Naive thymus-derived CD8-positive, alpha-beta T cell (primary cell): ENCODE measurements at places on chromosomes 7 and 10. TPM values are rescaled to one million over a fixed set of nuclear protein-coding genes. Genes with fewer than 3 reads are reported as not detected.

MYL10 gene
- total RNA-seq = not detected

LEP gene
- not detected for total RNA-seq

SLC16A12 gene
- not detected for total RNA-seq

WNT16 gene
- 0.21 TPM for total RNA-seq

PLCE1 gene
- total RNA-seq = not detected

NEUROG3 gene
- total RNA-seq = not detected

GJD4 gene
- not detected for total RNA-seq

DNA sequence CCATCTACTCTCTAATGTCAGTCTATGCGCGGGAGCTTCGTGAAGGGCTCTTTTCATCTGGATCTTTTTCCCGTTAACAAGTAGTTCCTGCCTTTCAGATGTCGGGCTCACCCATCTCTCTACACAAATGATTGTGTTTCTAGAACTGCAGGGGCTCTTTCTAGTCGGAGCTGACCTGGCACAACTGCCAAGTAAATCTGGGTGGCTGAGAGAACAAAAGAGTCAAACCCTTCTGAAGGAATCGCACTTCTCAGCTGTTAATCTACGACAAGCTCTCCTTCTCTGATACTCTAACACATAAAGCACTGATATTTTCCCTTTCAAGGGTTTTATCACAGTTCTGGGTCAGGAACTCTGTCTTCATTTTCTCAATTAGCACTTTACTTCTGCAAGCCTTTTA is 144.7 kb downstream of the NRP1 start:
- DNase-seq = no peak

- DNase-seq = no peak
Observed at GRCh38 chr10:122062831-122063674, 74.1 kb downstream of the TACC2 start.

- DNase-seq = no peak
Observed at GRCh38 chr7:55572378-55573233, at the start of gene VOPP1. TSS of gene VOPP1 (minus strand) at chr7:55572502. CDS start at chr7:55572324, 178 bp downstream.

- DNase-seq = no peak
Observed at GRCh38 chr7:138125598-138126111, 49.4 kb downstream of the AKR1D1 start.

GRCh38 chr7:7944619-7945282 is 23.8 kb upstream of the GLCCI1 start:
- no peak for DNase-seq

DNA sequence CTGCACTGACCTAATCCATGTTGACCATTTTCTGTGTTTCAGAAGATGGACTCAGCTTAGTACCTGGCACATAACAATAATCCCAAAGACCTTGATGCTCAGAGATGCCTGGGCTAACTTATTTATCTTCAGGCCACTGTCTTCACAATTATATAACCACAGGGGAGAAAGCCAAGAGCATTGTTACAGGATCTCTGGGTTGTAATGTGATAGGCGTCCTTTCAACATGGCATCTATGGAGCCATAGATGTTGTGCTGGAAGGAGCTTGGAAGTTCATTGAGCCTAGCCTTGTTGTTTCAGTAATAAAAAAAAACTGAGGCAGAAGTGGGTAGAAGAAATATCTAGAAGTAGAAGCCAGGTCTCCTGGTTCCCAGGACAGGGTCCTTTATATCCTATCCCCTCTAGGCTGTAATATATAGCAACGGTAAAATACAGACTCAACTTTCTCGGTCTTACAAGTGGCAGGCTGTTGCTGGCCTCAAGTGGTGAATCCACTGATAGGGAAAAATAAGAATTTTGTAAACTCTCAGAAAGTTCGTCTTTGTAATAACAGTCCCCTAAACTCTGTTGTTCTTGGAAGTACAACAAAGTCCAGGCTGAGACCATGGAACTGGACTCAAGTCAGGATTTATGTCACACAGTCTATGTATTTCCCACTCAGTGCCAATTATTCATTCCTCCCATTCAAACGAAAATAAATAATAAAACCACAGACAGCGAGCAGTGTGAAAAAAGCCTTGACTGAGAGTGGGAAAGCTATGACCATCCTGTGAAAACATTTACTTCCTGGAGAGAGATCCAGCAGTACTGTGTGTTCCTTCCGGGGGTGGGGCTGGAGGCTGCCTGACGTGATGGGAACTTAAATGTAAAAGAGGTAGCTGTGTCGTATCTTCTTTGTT is 277.6 kb downstream of the REEP3 start:
- DNase-seq = no peak

- no peak for DNase-seq
Observed at GRCh38 chr7:100169147-100169850, 882 bp upstream of the GAL3ST4 start.

DNA sequence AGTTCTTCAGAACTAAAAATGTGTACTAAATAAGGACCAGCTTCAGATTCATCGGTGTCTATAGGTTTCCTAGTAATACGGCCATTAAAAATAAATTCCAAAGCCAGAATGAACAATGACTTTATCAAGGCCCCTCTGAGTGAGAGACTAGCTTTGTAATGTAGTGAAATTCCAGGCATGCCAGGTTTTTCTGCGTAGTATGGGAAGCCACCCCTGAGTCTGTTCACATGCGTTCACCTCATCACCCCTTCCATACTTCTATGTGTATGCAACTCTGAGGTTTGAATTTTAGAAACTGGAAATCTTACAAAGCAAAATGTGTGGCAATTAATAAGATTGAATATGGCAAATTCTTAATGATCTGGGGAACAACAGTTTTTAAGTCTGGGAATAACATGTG is 24.5 kb downstream of the RNF32 start:
- no peak for DNase-seq

DNA sequence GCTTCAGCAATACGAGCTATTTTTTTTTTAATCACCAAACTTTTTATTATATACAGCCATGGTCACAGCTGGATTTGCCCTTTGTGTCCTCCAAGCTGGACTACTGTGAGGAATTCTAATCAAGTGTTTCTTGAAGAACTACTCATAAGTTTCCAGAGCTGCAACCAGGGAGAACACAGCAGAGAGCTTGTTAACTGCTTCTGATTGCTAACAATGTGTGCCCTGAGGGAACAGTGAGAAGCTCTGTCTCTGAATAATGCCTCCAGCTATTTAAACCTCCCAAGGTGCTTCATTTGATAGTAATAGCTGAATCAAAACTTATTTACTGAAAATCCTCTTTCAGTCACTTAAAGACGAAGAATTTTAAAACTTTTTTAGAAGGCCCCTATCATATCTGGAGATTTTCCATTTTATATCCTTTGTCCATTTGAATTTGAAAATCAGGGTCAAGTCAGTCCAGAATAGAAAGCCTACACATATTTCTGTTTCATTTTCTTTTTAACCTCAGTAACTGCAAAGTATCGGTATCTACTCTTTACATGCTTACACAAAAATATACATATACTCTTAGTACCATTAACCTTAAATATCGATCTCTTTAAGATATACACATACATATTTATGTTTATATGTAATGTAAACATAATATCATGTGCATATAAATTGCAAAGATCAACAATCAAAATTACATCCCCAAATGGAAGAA is 1024.2 kb downstream of the GRM8 start:
- DNase-seq = no peak

DNA sequence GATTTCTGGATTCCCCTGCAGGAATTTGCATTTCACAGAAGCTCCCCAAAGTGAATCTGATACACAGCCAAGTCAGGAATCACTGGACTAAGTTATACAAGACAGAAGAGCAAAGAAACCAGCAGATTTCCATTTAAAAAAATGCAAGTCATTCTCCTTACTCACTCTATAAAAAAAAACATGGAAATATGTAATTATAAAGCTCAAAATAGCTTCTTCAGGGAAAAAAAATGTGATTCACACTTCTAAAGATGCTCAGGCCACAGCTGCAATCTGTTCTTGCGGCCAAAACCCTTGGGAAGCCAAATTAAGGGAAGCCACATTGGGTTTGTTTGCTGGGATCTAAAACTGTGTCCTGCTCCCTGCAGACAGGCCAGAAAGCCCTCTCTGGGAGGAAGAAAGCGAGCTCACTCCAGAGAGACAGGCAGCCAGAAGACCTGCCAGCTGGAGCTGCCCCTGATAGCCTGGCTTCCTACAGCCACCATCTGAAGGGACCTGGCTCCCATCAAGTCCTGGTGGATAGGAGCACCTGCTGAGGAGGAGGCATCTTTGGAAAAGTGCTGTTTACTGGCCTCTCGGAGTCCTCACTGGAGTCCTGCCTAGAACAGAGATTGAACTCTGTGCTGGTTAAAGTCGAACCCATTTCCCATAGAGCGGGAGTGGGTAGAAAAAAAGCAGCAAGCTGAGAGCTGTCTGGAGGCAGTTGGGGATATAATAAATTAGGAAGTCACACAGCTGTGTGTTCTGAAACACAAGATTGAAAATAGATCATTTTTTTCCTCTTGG is 359.2 kb upstream of the AOAH start:
- no peak for DNase-seq

DNA sequence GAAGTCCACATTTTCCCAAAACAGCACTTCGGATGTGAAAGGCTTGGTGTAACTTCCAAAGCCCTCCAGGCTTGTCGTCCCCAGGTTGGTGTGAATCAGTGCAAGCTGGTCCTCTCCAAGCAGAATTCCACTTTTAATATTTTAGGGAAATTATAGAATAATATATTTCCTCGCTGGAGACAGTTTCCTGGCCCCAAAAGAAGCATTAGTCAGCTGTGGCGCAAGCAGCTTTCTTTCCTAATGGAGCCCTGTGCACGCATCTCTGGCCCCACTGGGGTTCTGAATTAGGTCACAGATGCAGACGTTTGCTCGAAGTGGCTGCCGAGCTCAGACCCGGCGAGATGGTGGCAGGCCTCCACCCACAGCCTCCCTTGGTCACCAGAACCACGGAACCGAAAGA is 33.3 kb upstream of the MNX1 start:
- DNase-seq = no peak

DNA sequence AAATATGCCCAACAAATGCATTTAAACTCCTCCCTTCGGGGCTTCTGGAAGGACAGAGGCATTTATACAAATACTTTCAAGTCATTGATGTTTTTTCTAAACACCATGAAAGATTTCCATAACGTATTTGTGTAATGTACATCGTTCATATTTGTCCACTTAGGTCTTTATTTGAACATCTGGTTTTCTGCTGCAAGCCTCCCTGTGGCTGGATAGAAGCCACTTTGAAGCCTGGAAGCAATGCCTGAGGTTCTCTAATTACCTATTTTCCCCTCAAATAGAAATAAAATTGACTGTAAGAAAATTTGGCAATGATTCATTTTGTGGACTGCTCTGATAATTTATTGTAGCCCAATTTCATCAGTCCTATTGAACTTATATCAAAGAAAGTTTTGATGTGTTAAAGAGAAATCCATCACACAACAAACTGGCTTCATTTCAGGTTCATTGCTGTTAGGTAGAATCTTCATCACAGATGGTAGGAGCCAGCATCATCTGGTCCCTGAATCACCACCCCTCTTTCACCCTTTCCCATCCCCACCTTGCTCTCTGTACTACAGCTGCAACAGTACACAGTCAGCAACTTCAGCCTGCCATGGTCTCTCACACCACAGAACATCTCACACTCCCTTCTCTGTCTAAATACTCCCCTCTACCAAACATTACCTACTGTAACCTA is 186.0 kb upstream of the MGMT start:
- DNase-seq = no peak

DNA sequence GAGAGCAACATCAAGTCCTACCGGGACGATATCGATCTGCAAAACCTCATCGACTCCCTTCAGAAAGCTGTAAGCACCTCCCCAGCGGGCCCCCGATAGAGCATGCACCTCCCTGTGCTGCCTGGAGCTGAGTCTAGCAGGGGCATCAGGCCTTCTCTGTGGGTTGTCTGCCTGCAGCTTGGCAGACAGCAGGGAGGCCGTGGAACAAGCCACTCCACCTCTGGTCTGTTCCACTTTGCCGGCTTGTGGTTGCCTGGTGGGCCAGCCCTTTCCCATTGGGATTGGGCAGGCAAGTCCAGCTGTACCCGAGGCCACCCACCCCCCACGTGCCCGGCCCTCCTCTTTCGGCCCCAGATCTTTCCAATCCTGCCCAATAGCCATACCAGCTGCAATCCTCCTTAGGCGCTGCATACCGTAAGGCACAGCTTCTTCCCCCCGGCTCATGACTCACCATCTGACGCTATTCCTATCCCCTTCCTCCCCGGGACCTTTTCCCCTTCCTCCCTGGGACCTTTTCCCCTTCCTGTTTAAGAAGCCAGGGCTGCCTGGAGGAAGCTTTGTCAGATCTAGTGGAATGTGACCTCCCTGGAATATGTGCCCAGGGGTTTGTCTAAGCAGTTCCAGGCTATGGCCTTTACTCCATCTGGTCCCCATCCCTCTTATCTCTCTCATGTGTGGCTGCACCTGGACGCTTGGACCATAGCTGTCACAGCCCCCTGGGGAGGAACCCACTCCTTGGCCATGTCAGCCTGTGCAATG is 28.1 kb upstream of the SH2D4B start:
- peak; percentile 52 for DNase-seq

GRCh38 chr10:84348447-84348846 is 20.1 kb downstream of the CCSER2 start:
- no peak for DNase-seq

GRCh38 chr7:16129431-16130110 is 291.8 kb downstream of the CRPPA start:
- DNase-seq = no peak

DNA sequence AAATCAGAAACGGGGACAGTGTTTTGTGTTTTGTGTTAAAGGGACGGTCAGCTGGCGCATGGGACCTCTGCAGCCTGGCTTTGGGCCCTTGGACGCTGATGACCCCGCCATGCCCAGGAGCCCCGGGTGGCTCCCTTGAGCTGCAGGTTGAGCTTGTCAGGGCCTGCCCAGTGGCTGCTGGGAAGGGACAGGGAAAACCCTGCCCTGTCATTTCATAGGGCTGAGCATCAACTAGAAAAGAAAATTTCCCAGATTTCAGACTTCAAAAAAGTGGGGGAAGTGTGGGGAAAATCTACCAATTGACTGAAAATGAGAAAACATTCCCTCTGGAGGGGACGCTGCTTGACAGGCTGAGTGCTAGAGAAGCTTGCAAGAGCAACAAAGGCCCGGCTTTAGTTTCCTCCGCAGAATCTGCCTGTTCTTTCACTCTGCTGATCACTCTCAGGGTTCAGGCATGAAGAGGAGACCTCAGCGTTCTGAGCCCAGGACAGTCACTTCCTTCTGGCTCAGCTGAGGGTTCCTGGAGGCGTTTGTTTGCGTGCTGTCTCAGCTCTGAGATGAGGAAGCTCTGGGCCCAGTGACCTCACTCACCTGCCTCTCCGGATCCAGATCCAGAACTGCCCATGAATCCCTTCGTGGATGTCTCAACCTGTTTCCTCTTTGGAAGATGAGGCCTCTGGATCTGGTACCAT is 18.6 kb upstream of the DNAJB6 start:
- DNase-seq = no peak

DNA sequence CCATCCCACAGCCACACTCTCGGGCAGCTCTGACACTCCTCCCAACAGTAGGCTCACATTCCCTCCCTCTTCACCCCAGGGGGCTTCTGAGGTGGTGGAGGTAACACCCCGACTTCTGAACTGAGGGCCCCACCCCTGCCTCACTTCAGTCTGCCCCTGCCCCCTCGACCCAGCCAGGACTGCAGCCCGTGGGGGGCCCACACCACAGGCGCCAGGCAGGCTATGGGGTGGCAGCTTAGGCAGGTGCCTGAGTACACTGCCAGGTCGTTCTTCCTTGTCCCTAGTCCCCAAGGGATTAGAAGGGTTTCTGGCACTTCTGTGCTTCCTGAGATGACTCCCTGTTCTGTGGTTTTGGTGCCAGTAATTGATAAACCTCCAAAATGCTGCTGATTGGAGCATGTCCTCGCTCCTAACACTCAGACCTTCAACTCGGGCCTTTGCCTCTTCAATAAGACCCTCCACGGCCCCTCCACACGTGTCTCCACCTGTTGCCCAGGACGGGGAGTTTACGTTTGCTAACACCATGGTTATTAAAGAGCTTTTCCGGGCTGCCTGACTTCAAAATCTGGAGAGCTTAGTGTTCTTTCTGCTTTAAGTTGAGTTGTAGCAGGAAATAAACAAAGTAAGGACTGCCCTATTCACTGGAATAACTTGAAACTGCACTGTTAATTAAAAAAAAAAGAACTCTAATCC is 23.8 kb upstream of the LARP4B start:
- no peak for DNase-seq
